ENCODE measurements at places on chromosomes 2 and 18.

DNA sequence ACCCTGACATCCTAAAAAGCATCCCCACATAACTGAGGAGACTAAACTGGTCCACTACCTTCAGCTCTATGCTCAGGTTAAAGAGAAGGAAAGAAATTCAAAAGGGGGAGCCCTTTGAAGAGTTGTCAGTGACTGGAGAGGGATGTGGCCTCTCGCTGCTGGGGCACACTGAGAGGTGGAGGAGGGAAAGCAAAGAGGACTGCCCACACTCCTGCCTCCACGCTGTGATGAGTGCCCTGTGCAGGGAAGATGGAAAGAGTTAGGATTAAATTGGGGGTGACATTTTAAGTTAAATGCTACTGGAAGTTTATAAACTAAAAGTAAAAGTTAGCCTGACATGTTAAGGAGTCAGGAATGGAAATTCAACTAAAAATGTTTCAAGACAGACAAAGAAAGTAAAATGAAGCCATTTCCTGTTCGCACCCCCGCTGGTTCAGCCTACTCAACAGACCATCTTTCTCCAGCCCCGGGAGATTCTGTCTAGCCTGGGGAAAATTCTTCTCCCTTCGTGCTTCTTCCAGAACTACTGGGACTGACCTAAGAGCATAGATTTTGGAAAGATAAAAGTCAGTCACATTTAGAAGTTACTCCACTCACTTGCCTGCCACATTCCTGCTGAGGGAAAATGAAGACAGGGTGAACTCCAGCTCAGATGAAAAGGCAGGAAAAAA, 17.8 kb upstream of the INO80C start:
- no peak for DNase-seq

DNA sequence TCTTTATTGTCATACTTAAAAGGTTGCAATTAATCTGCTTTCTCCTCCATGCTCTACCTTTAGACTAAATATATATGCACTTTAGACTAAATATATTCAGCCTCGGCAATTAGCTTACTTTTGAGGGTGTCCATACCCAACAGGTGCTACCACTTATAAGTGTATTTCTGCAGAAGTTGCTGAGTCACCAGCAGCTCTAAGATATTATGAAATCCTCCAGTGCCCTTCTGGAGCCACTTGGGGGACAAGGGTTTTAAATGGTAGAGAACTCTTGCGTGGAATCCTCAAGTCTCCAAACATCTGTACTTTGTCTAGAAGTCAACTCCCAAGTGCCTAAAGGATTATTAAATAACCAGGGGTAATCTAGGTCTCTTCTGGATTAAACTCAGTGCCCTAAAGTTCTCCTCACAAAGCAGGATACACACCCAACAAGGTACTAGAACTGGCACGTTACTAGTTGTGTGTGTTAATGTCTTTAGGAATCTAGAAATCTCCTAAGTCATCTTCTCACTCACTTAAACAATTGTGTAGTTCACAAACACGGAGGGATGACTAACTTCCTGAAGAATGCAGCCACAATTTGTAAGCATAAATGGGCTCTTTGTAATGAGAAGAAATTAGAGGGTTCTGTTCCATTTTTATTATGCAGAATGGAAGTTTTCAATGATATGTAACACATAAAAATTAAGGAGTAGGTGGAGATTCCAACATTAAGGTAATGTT, 159.7 kb downstream of the CD226 start:
- DNase-seq = no peak

DNA sequence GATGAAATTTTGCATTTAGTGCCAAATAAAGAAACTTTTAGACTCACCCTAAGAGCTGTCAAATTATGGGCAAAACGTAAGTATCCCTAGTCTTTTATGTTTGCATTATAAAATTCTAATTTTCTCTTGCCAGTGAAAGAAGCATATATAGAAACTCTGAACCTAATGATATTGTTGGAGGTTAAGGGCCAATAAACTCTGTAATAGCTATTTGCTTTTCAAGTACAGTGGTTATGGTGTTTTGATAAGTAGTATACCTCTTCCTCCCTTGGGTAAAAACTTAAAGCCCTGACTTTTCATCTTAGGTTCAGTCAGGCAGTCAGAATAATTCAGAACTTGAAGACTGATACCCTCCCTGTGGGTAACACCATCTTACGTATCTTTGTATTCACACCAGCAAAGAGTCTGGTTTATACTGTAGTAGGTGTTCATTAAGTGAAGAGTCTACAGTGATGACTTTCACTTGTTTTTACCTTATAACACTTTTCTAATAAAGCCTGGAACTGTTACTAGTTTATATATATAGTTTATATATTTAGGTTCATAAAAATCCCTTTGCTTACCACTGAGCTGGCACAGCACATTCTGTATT, 19.1 kb downstream of the PAPOLG start:
- DNase-seq = no peak

DNA sequence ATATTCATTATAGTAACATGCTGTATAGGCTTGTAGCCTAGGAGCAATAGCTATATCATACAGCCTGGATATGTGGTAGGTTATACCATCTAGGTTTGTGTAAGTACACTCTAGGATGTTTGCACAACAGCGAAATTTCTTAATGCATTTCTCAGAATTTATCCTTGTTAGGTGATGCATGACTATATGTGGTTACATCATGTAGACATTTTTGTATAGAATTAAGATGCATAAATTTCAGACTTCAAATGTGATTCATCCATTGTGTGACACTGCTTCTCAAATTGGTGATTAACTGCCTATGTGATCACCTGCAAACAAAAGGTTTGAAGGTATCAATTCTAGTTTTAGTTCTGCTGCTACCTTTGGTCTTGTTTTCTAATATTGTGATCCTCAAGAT, 1787.0 kb upstream of the PIK3C3 start:
- no peak for DNase-seq

- no peak for DNase-seq
Measured at GRCh38 chr18:13330996-13331395, 112.4 kb downstream of the LDLRAD4 start.

- no peak for DNase-seq
Measured at GRCh38 chr2:65536596-65536995, 104.2 kb upstream of the SPRED2 start.

DNA sequence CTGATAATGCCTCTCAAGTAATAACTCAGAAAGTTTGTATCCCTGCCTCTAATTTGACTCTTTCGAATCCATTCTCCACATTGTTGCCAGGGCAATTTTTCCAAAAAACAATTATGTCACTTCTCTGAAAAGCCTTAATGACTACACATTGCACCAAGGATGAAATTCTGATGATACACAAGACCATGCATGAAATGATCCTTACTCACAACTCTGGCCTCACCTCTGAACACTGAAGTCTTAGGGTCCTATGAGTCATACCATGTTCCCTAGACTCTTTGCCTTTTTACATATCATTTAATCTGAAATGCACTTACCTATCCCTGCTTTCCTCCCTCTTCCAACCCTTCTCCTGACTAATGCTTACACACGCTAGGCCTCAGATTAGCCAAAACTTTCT, 51.0 kb downstream of the WDPCP start:
- DNase-seq = no peak

GRCh38 chr2:53989210-53989862, 18.5 kb upstream of the PSME4 start:
- no peak for DNase-seq

DNA sequence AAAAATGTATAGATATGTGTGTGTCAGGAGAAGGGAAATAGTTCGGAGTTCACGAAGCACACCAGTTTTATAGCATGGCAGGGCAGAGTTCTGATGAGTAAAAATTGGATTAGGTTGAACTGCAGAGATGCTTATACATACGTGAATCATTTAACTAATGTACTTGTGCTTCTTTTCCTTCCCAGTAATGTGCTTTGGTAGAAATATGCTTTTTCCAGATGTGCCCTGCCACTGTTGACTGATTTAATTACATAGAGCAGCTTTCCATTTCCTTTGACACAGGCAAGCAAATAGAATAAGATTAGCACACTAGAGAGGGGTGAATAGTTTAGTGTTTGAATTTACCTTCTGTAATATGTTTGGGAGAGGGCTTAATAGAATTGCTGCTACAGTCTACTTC, 28.9 kb upstream of the ARMC9 start:
- no peak for DNase-seq

- no peak for DNase-seq
Measured at GRCh38 chr18:11989966-11990380, 8.7 kb downstream of the IMPA2 start.

GRCh38 chr2:233265899-233266431, 14.5 kb downstream of the ATG16L1 start:
- DNase-seq = no peak

DNA sequence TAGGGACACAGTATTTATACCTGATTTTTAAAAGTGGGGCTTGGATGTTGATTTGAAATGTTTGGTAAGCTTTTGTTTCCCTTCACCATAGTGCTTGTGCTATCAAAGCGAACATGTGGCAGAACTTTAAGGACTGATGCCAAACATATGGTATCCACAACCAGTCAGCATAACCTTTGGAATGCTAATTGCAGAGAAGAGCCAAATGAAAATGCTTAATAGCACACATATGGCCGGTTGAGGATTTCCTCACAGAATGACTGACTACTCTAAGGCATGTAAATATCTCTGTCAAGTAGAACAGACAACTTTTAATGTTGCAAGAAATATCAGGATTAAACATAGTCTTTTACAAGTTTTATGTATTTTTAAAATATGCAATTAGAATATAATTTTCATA, 120.9 kb upstream of the COL3A1 start:
- DNase-seq = no peak

- DNase-seq = no peak
Measured at GRCh38 chr2:199933466-199933865, 21.8 kb downstream of the TYW5 start.

- DNase-seq = no peak
Measured at GRCh38 chr2:203780231-203780630, 73.8 kb downstream of the CD28 start.

GRCh38 chr2:199136242-199136641, 321.5 kb downstream of the SATB2 start:
- no peak for DNase-seq

DNA sequence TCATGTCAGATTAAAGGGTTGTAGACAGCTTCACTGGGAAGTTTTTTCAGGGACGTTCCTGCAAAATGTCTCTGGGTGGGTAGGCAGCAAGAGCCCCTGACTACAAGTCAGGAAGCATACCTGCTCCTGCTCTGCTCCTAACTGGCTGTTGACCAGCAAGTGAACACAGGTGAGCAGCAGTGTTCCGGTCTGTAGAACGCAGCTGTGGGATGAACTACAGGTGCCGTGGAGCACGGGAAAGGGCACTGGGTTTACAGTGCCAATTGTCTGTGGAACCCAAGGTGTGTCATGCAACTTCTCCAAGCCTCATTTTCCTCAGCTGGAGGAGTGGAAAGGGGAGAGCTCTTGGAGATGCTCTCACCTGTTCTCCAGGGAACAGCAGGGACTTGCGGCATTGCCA, 6.6 kb downstream of the ASB18 start:
- no peak for DNase-seq

DNA sequence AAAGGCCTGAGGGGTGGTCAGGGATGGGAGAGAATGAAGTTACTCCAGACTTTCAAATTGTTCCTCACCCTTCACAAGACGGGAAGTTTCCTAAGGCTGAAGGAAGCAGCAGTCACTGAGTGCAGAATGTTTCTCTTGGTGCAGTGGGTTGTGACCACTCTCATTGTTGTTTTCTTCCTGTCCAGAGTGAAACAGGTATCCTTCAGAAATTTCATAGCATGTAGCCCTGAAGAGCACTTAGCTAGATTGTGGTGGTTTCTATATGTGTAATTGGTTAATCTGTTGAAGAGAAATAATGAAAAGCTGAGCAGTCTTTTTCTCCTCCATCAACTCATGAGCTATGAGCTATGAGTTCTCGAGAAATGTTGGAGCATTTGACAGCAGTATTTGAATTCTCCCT, 96.8 kb downstream of the GPD2 start:
- no peak for DNase-seq

- DNase-seq = no peak
Measured at GRCh38 chr18:69874058-69874457, 73.6 kb downstream of the CD226 start.

DNA sequence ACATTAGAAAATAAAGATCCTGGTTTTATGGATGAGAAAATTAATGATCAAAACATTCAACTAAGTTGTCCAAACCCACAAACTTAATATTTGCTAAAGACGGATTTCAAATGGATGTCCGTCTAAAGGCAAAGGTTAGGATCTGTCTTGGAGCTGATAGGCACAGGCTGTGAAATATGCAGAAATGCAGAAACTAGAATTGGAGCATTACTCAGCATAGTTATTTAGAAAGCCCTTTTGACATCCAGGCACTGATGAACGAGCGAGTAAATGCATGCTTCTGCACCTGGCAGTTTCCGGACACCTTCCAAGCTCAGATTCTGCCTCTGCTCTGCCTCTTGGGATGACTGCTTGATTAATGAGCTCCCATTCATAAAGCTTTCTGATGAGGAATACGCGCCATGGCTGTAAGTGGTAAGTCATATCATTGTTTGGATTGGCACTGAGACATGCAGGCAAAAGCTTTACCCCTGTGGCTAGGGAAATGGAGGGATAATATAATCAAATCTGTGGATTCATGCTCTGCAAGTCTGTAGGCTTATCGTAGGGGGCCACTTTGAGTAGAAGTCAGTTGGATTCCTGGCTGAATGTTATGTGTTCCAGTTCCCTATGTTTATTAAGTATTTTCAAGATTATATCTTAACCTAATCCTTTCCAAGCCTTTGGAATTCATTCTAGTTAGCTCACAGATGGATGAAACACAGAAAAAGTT, 2176.3 kb upstream of the CELF4 start:
- no peak for DNase-seq

- no peak for DNase-seq
Measured at GRCh38 chr18:8601277-8602032, 7.8 kb upstream of the RAB12 start.

DNA sequence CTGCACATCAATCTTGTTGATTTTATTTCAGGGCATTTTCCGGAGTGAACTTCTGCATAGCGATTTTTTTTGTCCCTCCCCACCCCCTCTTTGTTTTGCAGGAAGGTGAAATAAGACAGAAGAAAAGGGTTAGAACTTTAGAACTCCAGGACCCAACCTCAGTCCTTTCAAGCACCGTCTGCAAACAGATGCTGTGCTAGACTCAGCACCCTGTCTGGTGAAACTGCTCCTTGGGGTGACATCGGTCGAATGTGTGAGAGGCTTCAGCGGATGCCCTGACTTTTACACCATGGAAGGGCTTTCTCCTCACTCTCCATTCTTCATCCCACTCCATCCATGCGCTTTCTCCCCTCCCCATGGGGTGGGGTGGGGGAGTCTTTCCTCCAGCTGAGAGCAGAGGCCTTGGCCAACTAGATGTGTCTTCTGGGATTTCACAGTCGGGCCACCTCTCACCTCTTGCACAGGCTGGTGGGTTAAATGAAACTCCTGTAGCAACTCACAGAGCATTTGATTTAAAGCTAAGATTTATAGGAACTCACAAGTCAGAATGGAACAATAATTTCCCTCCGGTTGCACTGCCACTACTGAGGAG, 43.3 kb upstream of the EDAR start:
- no peak for DNase-seq

Data from stimulated activated CD4-positive, alpha-beta T cell treated with anti-CD3 and anti-CD28 coated beads, Interleukin-1b, Interleukin-23, amount 100 ng/mL, for 4 hours (primary cell).